ENCODE measurements at places on chromosomes 7 and 10.

DNA sequence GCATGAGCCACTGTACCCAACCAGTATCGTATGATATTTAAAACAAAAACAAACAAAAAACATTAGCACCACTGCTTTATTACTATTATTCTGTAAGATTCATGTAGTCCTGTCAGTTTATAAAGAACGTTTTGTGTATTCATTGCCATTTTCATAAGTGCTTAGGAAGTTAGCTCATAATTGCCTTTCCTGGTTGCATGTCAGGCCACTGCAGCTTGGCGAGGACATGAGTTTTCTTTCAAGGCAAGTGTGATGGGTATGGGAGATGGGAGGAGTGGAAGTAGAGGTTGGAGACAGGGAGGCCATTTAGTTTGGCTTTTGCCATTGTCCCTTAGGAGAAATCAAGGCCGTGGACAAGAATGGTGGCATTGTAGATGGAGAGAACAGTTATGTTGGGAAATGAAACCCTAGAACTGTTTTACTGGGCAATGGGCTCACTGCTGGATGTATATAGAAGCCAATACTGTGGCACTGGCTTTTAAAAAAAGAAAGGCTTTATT is 48.9 kb downstream of the TYW1 start:
- DNase-seq: no peak

DNA sequence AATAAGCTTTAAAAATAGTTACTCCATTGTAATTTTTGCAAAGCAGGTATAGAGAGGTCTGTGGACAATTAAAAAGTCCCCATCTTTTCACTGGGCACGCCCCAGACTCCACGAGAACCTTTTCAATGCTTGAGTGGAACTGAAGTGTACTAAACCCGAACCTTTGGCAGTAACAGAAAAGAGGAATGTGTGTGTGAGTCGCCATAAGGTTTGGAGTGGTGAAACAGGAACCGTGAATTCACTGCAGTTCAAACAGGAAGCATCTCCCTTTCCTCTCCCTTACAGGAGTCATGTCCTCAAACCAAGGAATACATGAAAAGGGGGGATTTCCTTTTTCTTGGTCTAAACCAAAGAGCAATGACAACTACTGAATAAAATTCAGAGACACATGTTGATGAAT is 23.2 kb downstream of the NDUFB2 start:
- DNase-seq: no peak

DNA sequence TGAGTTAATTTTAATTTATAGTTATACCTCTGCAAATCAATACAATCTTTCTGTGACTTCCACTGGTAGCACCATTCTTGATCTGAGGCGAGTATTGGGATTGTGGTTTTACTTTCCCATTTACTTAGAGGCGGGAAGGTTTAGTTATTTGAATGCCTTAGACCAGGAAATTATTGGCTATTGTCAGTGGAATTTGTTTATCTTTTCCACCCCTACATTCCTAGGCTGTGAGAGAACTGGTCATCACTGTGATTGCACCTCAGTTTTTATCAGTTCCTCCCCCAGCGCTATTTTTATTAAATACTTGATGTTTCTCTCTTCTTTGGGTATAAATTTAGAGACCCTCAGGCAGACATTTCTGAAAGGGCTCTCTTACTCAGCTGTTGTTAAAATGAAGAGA is 29.9 kb downstream of the CDK14 start:
- no peak for DNase-seq

DNA sequence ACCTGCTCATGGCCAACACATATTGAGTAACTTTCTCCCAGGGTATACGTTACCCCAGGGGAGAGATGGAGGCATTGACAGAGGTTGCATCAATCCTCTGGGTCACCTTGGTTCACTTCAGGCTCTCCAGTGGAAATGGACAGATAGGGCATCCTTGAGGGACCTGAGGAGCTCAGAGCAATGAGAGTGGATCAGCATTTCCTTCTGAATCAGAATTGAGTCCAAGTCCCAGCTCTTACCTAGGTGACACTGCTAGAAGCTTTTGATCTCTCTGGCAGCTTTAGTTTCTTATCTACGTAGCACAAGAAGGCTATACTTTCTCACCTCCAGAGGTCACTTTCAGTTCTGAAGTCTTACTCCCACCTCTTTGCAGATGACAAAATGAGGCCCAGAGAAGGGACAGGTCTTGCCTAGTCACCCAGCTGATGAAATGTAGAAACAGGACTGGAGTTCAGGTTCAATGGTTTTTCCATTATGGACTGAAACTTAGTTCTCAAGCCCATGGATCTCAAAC is 35.2 kb downstream of the PANK1 start:
- DNase-seq: no peak

DNA sequence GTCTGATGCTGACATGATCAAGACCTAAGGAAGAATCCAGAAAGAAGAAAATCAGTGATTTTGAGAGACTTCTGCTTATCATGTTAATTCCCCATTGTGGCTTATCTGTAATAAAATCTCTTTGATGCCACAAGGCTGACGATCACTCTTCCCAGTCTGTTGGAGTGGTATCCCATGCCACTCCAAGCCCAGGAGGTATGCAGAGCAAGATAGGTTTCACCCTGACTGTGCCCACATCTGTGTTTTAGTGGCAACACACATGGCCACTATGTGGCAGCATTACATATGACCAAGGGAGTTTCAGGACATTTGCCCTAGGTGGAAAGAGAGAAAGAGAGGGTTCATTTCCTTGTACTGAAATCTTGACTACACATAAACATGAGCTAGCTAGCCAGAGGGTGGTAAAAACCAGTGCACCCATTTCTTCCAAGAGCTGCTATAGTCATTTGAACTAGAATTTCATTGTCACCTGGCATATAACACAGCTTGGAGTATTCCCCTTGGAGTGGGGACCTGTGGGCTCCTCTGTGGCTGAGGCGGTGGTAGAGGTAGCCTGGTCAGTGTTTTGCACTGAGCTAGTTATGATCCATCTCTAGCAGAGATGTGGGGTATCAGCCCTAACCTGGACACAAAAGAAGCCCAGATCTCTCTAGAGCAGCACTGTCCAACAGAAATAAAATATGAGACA is 20.8 kb downstream of the LAMB4 start:
- no peak for DNase-seq

DNA sequence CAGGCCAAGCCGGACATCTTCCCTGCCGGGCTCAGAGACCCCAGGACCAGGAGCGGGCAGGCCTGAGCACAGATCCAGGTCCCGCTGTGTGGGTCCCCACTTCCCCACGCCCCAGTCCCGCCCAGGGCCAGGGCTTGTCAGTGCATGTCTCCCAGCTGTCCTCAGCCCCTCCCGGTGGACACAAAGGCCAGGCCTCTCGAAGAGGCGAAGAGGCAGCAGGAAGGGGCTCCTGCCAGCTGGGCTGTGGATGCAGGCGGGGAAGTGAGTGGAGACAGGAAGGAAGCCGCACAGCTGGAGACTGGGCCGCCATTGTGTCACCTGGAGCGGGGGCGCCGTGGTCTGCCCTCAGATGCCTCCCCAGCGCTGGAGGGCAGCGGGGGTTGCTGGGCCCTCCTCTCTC is 4.8 kb downstream of the GRIFIN start:
- no peak for DNase-seq

All from right atrium auricular region (tissue), 2 donors.